Caudate nucleus (tissue), 63 donors: ENCODE measurements at places on chromosomes 3 and 15.

- DNase-seq, result no peak
Observed at GRCh38 chr3:178404961-178405360, 131.3 kb upstream of the KCNMB2 start.

DNA sequence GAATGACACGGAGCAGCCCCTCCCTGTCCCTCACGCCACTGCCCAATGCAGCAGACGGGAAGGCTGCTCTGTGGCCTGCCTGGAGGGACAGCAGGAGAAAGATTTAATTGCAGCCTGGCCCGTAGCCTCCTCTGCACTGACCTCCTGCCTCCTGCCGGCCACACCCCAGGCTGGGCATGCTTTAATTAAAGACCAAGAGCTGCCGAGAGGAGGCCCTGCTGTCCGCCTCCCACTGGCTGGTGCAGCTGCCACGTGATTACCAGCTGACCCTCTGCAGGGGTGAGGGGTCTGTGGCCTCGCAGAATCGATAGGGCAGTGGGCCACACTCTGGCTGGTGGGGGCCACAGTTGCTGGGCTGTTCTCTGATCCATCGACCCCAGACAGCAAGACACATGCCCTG lies 100.2 kb upstream of the PRR23E start:
- DNase-seq, result no peak

DNA sequence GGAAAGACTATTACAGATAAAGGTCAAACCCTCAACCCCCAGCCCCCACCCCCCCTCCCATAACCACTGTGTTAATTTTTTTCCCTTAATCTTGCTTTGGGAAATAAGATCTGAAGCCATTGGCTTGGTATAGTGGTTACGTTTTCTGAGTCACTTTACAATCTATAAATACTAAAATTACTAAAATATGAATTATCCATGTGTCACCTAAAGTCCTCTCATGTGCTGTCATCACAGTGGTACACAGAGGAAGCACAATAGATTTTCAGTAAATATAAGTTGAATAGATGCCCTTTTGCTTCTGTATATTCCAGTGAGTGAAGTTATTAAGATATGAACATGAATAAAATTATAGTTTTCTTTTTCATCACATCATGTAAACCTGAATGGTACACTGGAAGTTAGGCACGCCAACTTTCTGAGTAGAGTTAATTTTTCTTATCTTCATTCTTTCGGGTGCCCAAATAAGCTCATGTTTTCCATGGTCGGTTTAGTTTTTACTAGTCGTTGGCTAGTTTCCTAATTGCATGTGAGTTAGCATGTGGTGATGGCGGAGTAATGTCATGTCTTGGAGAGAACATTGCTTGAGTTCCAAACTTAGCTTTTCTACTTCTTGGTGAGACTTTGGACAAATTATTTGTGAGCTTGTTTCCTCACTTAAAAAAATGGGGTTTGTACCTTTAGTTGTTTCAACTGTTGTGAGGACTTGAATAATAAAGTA lies 11.5 kb downstream of the PPP4R2 start:
- DNase-seq, result no peak

GRCh38 chr15:94086341-94086740 lies 145.0 kb upstream of the MCTP2 start:
- DNase-seq, result no peak

DNA sequence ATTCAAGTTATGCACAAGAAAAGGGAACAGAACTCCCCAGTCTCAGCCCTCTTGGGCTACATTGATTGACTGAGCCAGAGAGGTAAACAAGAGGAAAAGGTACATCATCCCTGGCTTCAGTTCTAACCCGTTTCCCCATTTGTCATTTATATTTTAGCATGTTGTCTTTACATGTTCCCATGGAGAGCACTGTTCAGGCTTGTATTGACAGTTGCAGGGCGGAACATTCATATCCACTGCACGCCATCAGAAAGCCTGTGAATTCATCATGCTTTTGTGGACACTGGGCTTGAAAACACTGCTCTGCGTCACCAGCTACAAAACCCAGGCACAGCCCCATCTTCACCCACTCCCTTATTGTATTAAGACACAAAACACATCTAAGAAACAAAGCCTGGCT lies 240.9 kb upstream of the EIF1B start:
- DNase-seq, result no peak

DNA sequence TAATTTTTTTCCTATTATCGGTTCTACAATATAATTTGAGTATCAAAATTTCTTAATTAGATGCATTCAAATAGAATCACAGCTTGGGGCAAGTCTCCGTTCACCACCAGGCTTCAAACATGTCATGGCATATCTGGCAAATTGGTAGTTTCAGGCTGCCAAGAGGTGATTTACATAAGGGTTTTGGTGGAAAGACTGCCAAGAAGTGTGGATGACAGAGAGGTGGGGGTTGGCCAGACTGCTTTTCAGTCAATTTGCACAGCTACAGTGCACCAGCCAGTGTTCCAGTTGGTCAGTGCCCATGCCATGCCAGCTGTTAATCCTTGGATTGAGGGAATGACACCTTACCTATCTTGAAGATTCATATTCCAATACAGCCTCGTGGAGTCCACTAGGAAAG lies 8.4 kb upstream of the GSK3B start:
- no peak for DNase-seq

- DNase-seq, result no peak
Observed at GRCh38 chr3:171168086-171168485, 141.6 kb upstream of the SLC2A2 start.

DNA sequence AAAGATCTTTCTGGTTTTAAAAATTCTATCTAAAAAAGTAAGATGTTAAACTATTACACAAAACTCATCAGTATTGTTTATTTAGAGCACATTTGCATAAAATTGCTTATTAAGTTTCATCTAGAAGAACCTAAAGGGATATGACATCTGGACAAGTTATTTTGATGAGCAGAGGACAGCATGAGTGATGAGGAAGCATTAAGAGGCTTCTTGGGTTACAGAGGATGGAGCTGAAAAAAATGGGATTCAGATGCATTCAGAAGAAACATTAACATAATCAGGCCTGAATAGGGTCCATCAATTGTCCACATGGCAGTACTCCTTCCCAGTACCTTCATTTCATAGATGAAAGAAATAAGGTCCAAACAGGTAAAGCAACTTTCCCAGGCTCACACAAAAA lies 41.6 kb downstream of the IMPG2 start:
- no peak for DNase-seq

- no peak for DNase-seq
Observed at GRCh38 chr15:82935382-82935781, 17.1 kb downstream of the HOMER2 start.

- no peak for DNase-seq
Observed at GRCh38 chr15:57554063-57554811, 37.5 kb upstream of the MYZAP start.

- DNase-seq, result no peak
Observed at GRCh38 chr3:17765819-17766472, 23.5 kb upstream of the TBC1D5 start.

GRCh38 chr15:65211482-65211982 lies 259 bp upstream of the CILP start:
- no peak for DNase-seq

GRCh38 chr3:139231555-139232281 lies 112.1 kb upstream of the MRPS22 start:
- DNase-seq, result no peak

GRCh38 chr15:100952566-100952965 lies 33.4 kb downstream of the LRRK1 start:
- no peak for DNase-seq

DNA sequence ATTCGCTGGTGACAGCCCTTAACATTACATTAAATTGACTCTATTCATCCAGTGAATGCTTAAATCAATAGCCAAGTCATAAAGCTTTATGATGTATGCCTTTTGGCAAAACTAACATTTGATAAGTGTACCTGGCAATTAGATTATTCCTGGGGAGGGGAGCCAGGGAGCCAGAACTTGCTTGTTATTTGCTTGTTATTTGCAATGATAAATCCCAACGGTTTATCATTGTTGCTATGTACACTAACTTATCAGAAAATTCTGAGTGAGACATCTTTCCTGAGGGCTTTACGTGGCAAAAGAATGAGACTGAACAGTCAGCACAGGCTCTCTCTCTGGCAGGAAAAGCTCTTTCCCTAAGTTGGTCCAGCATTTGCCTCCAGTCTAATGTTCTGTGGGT lies 35.8 kb upstream of the FBN1 start:
- no peak for DNase-seq

DNA sequence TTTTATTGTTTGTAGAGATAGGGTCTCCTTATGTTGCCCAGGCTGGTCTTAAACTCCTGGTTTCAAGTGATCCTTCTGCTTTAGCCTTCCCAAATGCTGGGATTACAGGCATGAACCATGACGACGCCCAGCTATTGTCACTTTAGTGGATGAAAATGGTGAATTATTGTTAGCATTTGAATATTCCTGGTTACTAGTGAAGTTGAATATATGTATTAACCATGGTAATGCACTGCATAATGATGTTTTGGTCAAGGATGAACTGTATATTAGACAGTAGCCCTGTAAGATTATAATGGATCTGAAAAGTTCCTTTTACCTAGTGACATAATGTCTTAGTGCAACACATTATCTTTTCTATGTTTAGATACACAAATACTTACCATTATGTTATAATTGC lies 50.4 kb upstream of the KCNAB1 start:
- no peak for DNase-seq

DNA sequence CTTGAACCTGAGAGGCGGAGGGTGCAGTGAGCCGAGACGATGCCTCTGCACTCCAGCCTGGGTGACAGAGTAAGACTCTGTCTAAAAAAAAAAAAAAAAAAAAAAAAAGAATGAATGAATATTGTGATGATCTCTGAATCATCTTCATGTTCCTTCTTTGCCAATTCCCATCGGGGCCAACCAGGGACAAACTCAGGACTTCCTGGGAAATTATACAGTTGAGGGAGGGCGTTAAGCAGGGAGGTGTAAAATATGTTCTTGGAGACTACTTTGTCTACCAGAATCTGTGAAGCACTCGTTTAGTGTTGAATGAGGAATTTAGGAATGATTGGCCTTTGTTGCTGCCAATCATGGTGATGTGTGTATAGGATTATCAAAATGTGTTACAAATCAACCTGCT lies 210.6 kb downstream of the PTPRG start:
- no peak for DNase-seq

- no peak for DNase-seq
Observed at GRCh38 chr3:32592696-32593353, 22.2 kb upstream of the DYNC1LI1 start.

GRCh38 chr3:6540981-6541380 lies 319.9 kb upstream of the GRM7 start:
- no peak for DNase-seq

GRCh38 chr3:145411605-145412004 lies 749.4 kb downstream of the PLOD2 start:
- DNase-seq, result no peak

DNA sequence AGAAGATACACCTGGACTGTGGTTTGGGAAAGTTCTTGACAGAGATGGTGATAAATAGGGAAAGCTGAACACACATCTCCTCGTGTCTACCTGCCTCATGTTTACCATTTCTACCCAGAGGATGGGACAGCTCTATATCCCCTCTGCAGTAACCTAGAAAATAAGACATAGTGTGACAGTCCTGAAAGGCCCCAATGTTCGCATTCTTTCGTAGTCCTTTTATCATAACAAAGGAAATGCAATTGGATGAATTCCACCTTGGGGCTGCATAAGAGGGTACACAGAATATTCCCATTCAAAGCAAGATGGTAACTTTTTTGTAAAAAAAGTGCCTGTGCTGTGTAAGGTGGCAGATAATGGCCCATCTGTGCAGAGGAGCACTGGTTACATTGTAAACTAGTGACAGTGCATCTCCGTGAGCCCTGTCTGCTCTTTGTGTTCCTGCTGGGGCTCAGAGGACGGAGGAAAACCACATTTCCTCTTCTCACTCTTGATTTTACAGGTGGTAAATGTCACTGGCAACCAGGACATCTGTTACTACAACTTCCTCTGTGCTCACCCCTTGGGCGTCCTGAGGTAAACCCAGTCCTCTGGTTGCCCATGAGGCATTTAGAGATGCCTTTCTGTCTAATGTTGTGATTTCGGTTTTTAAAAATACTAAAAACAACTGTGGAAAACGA lies 74.3 kb downstream of the SIDT1 start:
- no peak for DNase-seq

DNA sequence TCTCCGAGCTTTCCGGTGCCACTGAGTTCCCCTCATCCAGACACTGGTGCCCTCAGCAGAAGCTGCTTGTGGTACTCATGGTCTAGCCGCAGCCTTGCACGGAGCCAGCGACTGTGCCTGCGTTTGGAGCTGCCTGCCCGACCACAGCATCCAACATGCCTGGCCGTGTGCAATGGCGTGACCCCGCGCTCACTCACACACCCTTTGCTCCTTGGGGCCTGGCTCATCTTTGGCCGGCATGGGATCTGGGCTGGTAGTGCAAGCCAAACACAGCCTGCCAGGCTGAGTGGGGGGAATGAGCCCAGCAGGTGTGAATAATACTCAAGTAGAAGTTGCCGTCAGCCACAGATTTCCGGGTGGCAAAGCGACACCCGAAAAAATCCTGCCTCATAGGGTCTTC lies 1178.7 kb upstream of the GBE1 start:
- DNase-seq, result no peak

DNA sequence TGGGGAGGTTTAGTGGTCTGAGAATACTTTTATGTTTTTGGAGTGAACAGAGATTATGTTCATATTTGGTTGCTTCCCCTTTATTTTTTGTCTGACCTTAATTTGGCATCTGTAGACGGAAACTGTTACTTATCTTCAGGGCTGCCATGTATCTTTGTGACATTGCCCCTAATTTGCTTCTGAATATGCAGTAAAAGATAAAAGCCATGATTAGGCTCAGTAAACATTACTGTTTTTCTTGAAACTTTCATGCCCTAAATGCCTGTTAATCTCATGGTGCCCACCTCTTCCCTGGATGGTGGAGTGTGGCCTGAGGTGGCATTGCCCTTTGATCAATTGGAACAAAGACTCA lies 106.7 kb downstream of the C3orf70 start:
- no peak for DNase-seq

GRCh38 chr15:27993996-27994780 lies 104.9 kb downstream of the OCA2 start:
- no peak for DNase-seq

DNA sequence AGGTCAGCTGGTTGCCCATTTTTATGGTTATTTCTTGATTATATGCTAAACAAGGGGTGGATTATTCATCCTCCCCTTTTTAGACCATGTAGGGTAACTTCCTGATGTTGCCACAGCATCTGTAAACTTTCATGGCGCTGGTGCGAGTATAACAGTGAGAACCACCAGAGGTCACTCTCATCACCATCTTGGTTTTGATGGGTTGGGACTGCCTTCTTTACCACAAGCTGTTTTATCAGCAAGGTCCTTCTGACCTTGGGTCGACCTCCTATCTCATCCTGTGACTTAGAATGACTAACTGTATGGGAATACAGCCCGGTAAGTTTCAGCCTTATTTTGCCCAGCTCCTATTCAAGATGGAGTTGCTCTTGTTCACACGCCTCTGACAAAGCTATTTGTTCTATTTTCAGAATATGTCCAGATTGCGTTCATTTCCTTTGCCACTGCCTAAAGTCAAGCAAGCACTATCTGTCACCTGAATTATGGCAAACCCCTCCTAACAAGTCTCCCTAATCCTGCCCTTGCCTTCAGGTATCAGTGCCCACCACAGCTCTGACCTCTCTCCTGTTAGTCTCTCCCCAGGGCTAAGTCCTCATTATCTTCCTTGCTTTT lies 308.5 kb downstream of the ROBO2 start:
- DNase-seq, result no peak

GRCh38 chr3:164113371-164114332 lies 964.6 kb downstream of the SI start:
- no peak for DNase-seq
